ENCODE measurements at places on chromosomes 2 and 18. TPM values are rescaled to one million over a fixed set of nuclear protein-coding genes. Genes with fewer than 3 reads are reported as not detected.

DNA sequence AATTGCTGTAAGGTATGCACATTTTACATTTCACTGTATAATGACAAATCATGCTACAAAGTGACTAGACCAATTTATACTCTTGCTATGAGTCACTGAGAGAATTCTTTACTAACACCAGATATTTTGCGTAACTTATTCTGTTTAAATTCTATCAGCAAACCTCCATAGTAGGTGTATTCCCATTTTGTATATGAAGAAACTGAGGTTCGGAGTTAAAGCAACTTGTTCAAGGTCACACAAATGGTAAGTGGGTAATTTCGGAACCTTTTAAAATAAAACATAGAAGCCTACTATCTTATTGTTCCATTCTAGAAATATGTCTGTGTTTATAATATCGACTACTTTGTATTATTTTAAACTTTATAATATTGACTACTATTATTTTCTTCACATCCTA lies 15.9 kb upstream of the CPS1 start:
- DNase-seq: no peak

GRCh38 chr2:83055376-83056010 lies 1403.6 kb downstream of the SUCLG1 start:
- DNase-seq: peak; percentile 75

DNA sequence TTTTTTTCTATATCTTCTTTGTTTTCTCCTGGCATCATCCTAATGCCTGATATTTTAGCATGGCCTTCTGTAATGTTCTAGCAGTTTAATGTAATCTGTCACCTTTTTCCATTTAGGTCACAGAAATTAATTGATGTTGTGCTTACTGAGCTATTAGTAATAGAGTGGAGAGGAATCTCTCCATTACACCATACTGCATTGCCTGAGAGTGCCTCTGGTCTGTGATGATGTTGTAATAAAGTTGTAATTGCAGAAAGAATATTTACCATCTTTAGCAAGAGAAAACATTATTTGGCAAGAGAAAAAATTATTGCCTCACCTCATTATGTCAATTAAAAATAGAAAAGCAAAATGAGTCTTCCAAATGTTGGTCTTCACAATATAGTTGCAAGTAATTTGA lies 213.2 kb downstream of the KCNJ3 start:
- DNase-seq: no peak

DNA sequence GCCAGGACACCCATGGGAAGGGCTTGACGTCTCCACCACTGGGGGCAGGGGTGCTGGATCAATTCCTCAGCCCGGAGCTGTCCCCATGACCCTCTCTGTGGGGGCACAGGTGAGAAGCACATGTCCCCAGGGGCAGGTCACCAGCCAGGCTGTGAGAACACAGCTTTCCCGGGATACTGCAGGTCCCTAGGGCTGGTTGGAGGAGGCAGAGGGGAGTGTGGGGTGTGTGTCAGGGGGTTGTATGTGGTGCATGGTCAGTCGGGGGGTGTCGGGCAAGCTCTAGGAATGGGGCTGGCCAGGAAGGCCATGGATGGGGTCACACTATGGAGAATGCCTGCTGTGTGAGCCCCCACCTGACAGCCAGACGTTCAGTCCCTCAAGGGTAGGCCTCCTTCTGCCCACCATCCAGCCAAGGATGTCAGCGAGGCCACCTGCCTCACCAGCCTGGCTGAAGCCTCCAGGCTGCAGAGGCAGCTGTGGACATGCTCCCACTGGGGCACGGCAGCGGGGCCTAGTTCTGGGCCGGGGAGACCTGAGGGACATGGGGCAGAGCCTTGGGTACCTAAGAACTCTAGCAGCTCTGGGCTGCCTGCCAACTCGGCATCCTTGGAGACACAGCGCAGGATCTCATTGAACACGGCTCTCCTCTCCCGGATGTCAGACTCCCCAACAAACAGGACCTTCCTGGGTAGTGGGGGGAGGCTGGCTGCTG lies 10.3 kb downstream of the HS1BP3 start:
- no peak for DNase-seq

- DNase-seq: peak; percentile 77
Observed at GRCh38 chr2:149422337-149422990, 92.1 kb downstream of the LYPD6 start.

DNA sequence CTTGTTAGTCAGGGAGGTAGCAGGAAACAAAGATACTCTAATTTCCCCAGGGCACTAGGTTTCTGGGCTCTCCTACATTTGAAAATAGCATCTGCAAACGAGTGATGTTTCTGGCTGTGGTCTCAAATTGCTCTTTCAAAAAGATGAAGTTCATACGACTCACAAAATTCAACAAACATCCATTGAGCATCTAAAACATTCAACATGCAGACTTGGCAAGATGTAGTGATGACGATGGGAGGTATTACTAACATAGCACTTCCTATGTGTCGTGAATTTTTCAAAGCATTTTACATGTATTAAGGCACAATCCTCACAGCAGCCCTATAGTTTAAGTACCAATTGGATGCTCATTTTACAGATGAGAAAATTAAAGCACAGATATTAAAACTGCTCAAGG lies 5.2 kb downstream of the CCBE1 start:
- no peak for DNase-seq

DNA sequence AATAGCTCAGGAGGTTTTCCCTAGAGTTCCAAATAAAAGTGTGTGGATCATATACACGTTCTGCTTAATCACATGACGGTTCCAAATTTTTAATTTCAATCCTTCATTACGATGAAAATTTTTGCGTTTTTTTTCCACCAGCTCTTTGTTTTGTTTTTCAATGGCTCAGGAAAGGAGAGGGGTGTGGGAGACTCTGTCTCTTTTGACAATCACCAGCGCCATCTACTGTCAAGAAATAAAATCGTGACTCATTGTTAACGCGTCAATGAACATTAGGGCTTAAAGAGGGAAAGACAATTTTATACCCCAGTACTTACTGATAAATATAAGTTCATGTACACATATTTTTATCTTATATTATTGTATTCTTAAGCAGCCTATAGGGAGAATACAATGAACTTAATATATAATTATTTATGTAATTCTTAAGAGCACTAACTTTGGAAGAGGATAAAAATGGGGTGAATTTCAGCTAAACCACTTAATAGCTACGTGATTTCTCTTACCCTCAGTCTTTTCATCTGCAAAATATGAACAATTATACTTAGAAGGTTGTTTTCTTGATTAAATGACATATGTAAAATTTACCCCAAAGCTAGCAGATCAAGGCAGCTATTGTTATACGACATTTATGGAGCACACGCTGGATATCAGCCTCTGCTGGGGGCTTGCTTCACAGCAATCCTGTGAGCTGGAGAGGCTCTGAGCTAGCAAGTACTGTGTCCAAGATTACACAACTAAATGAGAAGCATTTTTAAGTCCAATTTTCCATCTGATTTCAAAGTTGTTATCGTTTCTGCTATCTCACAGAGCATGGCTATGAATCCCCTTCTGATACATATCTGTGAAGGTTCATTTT lies 47.4 kb upstream of the RMDN2 start:
- peak; percentile 37 for DNase-seq

DNA sequence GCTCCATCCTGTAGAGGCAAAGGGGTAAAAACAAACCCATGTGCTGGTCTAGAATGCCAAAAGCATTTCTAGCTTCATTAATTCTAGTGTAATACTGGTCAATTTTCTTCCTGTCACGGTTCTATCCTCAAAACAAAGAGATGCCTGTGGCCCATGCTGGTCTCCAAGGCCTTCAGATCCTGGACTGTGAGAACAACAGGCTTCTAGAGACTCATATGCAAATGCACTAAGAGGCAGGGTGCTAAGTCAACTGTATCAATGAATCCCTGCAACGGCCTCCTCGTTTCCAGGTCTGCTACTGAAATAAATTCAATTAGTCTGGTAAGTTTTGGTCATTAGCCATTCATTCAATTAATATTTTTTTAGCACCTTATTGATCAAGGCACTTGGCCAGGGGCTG lies 4.0 kb downstream of the IFT172 start:
- no peak for DNase-seq

DNA sequence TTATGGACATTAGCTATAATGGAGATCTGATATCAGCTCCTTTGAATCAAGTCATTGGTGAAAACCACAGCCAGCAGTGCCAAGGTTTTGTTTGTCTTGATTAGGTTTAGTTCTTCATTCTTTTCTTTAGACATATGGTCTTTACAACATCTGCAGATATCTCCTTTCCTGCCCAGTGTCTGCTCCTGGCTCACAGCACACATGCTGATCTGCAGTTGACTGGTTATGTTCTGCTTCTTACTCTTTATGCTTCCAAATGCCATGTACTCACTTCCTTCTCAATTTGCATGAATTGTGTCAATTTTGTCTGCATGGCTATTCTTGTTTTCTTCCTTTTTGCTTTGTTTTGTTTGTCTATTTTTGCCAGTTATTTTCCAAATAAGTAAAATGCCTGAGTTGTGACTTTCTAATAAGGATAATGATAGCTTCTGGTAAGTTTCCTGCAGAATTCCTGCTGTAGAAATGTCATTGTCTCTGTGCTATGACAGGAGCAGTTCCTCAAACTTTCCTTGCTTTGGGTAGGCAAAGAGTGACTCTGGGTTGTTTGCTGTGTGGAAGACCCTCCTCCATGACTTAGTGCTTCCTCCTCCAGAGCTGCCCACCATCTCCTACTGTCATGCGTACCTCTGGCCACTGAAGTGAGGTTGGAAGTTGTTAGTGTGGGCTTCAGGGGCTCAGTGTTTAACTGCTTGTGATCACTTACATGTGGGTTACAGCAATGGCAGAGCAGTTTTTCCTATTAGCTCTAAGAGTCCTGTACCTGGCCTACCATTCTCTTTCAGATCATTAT lies 8.2 kb downstream of the ARHGAP25 start:
- DNase-seq: no peak

GALNT13 gene
- total RNA-seq: not detected

SCN7A gene
- total RNA-seq: not detected

GFPT1 gene
- 22.6 TPM for total RNA-seq

STAT4 gene
- total RNA-seq: 0.71 TPM

ADGRF3 gene
- total RNA-seq: 0.04 TPM

CHAC2 gene
- 14.3 TPM for total RNA-seq

Measured in foreskin keratinocyte (primary cell).